Muscle of arm (tissue), 14 donors: ENCODE measurements at places on chromosomes 3 and 15. TPM values are rescaled to one million over a fixed set of nuclear protein-coding genes. Genes with fewer than 3 reads are reported as not detected.

- DNase-seq, result no peak
Observed at GRCh38 chr15:47212222-47213010, 504.9 kb upstream of the SEMA6D start.

- DNase-seq, result no peak
Observed at GRCh38 chr3:126618760-126619159, 36.2 kb downstream of the TXNRD3 start.

- DNase-seq, result no peak
Observed at GRCh38 chr3:146498002-146498736, 28.8 kb upstream of the PLSCR2 start.

DNA sequence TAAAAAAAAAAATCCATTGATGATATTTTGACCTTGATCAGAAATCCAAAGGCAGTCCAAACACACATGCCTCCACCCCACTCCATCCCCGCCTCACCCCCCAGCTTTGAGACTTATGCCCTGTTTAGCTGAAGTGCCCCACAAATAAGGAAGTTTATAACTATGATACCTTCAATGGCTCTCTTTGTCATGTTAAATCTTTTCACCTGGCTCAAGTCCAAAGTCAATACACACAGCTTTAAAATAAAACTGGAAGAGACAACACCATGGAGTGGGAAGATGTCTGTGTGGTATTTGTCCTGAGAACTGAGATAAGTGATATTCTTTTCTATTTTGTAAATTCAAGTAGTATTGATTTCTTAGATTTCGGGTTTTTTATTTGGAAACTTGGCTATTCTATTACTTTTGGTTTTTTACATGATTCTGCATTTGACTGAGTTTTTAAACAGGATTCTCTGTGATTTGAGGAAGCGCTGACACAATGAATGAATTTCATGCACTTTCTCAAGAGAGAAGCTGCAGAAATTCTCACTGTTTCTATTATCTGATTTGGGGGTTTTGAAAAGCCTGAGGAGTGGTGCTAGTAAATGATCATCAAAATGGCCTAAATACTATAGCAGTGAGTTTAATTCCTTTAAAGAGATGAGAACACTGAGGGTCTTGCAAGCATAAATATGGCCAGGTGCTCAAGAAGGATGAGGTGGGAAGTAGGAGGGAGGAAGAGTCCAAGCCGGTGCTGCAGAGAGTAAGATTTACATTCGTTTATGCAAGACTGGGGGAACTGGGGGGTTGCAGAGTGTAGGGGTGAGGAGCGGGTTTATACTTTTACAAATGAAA, 5.2 kb downstream of the FOXB1 start:
- DNase-seq, result no peak

DNA sequence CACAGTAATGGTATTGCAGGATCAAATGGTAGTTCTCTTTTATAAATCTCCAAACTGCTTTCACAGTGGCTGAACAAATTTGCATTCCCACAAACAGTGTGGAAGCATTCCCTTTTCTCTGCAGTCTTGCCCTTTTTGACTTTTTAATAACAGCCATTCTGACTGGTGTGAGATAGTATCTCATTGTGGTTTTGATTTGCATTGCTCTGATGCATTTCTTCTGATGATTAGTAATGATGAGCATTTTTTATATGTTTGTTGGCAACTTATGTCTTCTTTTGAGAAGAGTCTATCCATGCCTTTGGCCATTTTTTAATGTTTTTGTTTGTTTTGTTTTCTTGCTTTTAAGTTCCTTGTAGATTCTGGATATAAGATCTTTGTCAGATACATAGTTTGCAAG, 316.1 kb upstream of the TMCO5A start:
- DNase-seq, result no peak

DNA sequence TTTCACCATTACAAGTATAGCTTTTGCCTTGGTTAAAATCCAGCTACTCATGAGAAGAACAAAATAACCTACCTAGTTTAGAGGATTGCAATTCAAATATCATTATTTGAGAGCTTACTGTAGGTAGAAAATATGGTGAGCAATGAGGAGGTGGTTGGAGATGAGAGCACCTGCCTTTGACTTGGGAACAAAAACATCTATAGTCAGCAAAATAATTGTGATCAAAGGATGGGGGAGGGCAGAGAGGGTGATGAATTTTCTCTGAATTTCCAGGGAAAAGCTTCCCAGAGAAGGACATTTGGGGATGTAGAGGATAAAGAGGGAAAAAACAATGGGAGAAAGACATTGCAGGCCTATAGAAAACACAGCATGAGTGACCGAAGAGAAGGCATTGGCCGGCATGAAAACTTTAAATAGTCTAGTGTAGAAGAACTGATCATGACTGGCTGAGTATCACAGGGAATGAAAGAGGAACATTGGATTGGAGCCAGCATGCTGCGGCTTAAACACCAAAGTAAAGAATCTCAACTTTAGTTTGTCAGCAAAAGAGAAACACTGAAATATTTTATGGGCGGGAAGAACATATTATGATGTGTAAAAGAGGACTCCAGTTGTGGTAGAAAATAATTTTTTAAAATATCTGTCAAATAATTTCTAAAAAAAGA, 581.3 kb downstream of the UNC13C start:
- DNase-seq, result no peak

DNA sequence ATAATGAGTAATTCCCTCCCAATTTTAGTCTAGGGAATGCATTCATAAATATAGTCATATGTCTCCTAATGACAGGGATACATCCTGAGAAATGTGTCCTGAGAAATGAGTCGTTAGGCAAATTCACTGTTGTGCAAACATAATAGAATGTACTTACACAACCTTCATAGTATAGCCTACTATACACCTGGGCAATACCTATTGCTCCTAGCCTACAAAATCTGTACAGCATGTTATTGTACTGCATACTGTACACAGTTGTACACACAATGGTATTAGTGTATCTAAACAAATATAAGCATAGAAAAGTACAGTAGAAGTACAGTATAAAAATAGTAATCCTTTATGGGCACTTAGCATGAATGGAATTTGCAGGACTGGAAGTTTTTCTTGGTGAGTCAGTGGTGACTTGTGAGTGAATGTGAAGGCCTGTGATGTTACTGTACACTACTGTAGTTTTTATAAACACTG, 6.6 kb downstream of the DTWD1 start:
- no peak for DNase-seq

DNA sequence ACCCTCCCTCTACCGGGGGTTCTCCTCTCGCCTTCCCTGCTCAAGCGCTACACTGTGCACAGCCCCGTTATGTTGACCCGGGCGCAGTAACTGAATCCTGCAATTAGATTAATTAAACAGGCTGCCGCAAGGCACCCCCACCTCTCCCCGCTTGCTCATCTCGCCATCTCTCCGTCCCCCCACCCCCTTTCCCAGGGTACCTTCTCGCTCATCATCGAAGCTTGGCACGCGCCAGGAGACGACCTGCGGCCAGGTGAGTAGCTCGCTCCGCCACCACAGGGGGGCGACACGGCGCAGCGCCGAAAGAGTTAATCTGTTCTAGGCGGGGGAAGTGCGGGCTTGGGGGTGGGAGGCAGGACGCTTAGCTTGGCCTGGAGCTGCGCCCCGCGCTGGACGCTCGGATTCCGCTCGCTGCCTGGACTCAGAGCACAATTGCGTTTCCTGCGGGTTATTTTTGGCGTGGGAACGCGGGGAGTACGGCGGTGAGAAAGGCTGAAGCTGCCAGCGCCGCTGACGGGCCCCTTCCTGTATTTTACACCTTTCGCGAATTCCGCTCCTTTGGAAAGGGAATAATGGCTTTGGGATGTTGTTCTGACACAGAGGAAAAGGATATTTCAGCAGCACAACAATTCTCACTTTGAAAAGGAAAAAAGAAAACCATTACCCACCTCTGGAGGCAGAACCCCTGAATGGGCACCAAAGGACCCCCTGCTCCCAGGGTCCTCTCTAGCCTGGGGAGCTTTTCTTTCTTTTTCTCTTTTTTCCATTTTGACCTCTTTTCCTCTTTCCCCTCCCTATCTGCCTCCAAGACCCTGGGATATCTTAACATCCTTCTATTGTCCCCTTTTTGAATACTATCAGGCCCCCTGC, 1.5 kb downstream of the DLL4 start:
- DNase-seq, result peak; percentile 56

GRCh38 chr3:101143012-101143411, 149.8 kb upstream of the ABI3BP start:
- peak; percentile 74 for DNase-seq

- peak; percentile 49 for DNase-seq
Observed at GRCh38 chr3:172808969-172809546, 58.5 kb downstream of the ECT2 start.

DNA sequence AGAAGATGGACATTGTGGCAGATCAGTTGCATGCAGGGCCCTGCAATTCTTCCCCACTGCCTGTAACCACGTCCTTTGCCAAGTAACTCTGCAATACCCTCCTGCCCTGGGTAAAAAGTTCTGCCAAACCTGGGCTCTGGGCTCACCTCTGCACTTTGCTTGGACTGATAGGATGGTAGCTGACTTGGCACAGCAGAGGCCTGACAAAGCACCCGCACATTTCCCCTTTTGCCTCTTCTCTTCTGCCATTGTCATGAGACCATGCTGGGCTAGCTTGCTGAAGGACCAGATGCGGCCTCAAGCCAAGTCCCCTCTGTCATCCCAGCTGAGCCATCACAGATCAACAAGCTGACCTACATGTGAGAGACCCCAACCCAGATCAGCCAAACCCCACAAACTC, 122.4 kb downstream of the SMAD6 start:
- DNase-seq, result no peak

DNA sequence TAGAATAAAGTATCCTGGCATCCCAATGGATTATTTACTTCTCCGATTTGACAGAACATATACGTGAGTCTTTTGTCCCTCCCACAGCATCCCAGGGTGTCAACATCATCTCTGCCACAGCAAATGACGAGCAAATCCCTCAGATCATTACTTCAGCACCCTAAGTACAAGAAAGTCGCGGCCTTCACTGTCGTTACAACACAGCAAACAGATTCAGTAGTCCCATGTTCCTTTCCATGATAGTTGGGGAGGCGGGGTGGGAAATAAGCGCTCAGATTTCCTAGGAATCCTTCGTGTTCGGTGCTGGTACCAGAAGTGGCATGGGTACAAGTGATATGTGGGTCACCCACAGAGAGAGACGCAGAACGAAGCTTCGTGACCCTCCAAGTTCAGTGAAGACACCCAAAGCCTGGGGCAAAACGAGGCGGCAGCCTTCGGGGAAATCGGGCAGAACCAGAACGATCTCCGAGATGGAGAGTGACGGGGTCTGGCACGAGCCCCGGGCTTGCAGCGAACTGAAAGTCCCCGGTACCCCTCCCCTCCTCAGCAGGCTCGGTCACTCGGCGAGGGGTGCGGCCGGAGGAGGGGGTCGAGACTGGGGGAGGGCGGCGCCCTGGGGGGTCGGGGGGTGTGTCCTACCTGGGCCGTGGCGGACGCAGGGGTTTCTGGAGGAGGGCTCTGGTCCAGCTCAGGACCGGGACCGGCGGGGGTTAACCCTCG, 619 bp downstream of the TTBK2 start:
- DNase-seq, result peak; percentile 59

DNA sequence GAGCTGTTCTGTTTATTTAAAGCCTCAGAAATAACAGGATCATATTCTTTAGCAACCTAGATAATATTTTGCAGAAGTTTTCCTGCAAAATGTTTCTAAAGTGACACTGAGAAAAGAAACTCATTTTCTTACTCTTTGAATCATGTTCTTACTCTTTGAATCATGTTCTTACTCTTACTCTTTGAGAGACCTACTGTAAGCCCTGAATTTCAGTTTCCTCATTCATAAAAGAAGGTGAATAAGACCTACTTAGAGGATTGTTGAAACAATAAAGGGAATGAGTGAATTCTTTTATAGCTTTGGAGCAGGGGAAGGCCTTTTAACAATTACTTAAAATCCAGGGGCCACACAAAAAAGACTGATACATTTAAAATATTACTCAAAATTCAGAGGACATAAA, 221.7 kb upstream of the CMC1 start:
- DNase-seq, result no peak

- no peak for DNase-seq
Observed at GRCh38 chr3:11899826-11900225, 53.1 kb upstream of the TAMM41 start.

DNA sequence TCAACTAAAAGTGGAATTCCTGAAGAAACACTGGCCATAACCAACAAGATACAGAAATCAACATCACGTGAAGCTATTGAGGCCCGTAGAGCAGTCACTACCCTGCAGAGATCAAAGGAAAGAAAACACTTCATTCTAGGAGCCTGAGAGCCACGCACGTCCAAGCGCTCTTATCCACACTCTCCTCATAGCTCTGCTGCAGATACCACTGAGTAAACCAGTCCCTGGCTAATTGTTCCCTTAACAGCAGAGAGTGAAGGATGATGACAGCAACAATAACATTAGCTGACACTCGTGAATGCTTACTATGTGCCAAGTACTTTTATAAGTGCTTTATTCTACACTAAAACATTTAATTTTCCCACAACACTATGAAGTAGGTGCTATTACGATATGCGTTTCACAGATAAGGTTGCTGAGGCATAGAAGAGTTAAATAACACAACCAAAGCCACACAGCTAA, 271.0 kb upstream of the GADL1 start:
- no peak for DNase-seq

DNA sequence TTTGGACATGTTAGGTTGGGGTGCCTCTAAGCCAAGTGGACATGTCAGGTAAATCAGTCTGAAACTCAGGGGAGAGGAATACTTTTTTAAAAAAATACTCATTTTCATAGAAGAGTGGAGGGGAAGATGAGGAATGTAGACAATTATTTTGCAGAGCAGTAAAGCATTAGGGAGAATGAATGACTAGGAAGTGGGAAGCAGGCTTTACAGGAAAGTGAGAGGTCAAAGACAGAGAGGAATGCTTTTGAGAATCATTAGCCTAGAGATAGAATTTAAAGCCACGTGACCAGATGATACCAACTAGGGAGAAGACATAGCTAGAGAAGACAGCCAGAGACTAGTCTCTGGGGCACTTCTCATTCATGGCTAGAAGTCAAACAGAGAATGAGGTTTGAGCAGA, 91.0 kb downstream of the RAD18 start:
- DNase-seq, result no peak

The SPTBN5 gene
- 4.4 TPM for polyA plus RNA-seq

The ACAP2 gene
- 26.1 TPM for polyA plus RNA-seq

The SKIC8 gene
- polyA plus RNA-seq, result 57.0 TPM

The EIF3J gene
- polyA plus RNA-seq, result not detected

The CNTN4 gene
- not detected for polyA plus RNA-seq

The COL6A5 gene
- polyA plus RNA-seq, result not detected

The CCRL2 gene
- 0.67 TPM for polyA plus RNA-seq
